Umbilical cord (tissue), 2 donors: ENCODE measurements at places on chromosomes 5 and 9.

- DNase-seq: no peak
Measured at GRCh38 chr9:14238079-14238478, 75.9 kb downstream of the NFIB start.

DNA sequence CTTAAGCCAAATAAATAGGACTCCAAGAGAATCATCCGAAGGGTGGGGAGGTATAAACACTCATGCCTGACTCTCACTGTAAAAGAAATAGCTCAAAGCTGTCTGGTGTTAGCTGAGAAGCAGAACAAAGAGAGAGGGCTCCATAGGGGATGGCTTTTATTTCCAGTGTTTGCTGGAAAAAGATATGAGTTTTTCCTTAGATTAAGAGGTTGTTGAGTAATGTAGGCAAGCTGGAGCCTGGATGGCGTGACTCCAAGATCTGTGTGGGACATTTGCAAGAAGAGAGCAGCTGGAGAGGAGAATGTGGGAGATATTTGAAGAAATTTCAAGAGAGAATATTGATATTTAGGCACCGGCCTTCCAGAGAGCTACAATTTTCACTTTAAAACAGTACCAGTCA, 793.7 kb upstream of the RGMB start:
- peak; percentile 9 for DNase-seq

GRCh38 chr5:73378070-73378469, 70.5 kb downstream of the FOXD1 start:
- no peak for DNase-seq

DNA sequence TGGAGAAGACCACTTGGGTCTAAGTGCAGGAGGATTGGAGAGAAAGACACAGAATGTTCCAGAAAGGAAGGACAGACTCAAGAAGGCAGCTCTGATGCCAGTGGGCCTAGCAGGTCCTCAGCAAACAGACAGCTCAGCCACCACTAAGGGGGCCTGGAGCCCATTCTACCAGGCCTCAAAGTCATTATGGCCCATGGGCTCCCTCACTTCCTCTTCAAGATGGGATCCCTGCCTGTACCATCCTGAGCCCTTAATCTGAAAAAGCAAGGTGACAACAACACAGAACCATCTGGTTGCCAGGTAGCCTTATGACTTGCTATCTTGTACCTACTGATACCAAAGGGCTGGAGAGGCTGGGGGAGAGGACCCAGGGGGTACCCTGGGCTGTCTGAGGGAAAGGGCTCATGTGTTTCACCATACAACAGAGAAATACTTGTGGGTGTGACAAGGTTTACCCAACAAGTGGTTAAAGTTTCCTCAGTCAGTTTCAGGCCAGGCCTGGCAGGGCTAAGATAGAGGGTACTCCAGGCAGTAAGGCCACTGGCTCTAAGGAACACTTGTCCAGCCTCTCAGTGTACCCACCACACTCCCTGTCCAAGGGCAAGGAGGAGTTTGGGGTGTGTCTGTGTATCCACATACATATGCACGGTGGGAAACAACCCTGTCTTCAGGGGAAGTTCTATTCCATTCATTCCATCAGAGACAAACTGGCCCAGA, 30.7 kb downstream of the TCF7 start:
- DNase-seq: no peak

GRCh38 chr9:34612788-34613390, 992 bp upstream of the RPP25L start:
- peak; percentile 84 for DNase-seq

DNA sequence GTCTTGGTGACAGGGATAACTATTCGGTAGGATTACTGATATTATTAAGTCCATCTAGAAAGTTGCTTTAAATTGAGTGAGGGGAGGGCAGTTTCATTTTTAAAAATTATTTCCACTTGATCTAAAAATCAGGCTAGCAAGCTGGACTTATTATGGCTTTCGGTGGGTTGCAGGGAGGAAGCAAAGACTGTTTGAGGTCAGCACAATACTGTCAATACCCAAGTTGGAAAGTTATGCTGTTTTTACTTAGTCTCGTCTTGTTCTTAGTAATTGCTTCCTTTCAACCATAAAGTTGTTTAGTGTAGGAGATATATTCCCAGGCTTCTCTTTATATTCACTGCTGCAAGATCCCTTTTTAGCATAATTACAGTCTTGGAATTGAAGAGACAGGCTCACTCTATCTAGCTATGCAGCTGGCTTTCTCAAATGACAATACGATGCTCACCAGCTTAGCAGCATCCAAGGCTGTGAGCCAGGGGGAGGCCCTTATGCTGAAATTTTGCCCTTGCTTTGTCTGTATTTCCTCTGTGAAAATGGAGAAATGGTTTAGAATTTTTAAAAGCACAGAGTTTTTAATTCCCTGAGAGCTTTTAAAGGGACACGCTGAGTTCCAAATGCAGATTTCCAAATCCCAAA, 68.2 kb upstream of the APC start:
- DNase-seq: no peak

- no peak for DNase-seq
Measured at GRCh38 chr5:110785356-110785755, 46.5 kb downstream of the SLC25A46 start.

- DNase-seq: no peak
Measured at GRCh38 chr5:92945605-92946097, 635.4 kb downstream of the NR2F1-AS1 start.

DNA sequence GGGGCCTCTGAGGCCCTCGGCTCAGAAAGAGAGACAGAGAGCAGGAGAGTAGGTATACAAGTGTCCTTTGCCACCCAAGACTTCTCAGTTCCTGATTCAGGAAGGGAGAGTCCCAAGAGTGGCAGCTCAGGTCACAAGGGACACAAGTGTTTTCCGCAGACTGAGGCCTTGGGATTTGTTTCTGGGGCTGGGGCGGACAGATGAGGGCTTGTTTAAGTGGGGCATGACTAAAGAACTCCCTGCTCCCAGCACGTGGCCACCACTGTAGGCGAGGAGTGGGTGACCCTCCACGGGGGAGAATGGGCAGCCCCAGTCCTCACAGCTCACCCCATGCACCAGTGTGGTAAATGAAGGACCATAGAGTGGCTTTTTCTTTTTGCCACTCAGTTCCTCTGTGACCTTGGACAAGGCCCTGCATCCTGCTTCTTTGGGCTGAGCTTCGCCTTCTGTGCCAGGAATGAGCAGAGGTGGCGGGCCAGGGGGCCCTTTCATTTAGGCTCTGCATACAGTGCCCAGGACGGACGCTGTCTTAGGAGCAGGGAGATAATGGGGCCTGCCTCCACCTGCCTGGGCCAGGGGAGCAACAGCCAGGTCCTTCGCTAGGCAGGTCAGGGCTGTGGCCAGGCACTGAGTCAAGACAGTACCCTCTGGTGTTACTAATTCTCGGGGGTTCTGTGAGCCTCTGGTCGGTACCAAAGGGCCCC, 50.8 kb downstream of the AMBP start:
- no peak for DNase-seq

GRCh38 chr9:108469654-108470053, 386.1 kb downstream of the ACTL7B start:
- DNase-seq: no peak

GRCh38 chr5:155064580-155064979, 51.0 kb downstream of the KIF4B start:
- no peak for DNase-seq

- no peak for DNase-seq
Measured at GRCh38 chr5:67792891-67793290, 422.7 kb upstream of the PIK3R1 start.

DNA sequence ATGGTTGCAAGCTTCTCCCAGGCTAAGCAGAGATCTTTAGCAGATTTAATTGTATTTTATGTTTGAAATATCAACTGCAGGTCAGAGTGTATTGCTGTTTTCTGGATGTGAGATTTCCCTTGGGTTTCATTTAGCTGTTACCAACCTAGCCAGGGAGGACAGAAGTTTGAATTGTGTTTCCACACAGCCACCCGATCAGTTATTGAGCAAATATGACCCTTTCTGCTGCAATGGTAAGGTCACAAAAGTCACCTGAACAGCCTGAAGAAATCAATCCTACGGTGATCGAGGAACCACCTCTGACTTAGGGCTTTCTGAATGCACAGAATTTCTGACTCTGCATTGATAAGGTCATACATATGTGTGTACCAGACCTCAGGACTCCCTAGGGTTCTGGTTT, 419.9 kb downstream of the MAN2A1 start:
- DNase-seq: no peak

- no peak for DNase-seq
Measured at GRCh38 chr9:19757745-19758144, 31.1 kb downstream of the SLC24A2 start.

DNA sequence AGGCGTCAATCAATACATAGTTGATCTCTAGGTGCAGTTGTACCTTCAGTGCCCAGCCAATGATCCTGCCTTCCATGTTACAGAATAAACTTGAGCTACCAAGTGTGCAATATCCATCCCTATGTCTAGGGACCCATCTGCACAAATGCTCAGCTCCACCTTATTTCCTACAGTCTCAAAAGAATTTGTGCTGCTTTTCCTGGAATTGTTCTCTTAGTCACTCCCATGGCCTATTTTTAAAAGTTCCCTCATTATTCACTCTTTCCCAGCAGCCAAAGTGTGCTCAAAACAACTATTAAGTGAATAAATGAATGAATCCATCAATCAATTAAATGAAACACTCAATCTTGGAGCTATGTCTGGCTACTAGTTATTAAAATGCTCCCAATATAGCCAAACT, 14.7 kb downstream of the LIX1 start:
- DNase-seq: no peak

DNA sequence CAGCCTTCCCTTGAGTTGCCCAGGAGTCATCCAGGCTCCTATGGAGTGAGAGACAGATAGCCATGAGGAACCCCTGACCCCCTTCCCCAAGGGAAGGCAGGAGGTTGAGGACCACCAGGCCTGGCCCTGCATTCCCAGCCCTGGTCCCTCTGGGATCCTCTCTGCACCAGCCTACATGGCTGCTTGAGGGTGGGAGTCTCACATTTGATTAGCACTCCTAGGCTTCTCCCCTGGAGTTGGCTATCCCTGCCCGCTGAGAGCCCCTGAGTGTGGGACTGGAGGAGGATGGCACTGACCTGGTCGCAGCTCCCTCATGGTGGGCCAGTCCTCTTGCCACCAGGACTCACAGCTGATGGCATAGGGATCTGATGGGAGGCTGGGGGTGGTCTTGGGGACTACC, 46.7 kb downstream of the SAR1B start:
- DNase-seq: no peak

GRCh38 chr5:142957528-142957927, 187.4 kb downstream of the ARHGAP26 start:
- peak; percentile 53 for DNase-seq

- DNase-seq: no peak
Measured at GRCh38 chr5:83837265-83837907, 116.7 kb upstream of the HAPLN1 start.

GRCh38 chr5:149054416-149054815, 8.4 kb downstream of the SH3TC2 start:
- no peak for DNase-seq

DNA sequence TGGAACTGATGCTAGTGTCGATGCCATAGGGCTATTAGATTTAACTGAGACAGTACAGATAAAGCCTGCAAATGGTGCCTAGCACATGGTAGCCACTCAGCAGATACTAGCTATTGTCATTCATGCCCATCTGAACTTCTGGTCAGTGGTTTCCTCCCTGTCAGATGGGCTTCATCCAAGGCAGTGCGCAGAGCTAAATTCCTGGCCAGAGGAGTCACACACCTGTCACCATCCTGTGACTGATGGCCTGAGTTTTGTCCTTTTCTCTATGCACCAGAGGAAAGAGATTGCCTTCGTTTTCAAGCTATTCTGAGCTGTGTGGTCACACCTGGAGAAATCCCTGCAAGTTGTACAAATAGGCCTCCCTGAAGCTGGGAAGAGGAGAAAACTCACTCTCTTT, 34.7 kb downstream of the MSX2 start:
- no peak for DNase-seq

DNA sequence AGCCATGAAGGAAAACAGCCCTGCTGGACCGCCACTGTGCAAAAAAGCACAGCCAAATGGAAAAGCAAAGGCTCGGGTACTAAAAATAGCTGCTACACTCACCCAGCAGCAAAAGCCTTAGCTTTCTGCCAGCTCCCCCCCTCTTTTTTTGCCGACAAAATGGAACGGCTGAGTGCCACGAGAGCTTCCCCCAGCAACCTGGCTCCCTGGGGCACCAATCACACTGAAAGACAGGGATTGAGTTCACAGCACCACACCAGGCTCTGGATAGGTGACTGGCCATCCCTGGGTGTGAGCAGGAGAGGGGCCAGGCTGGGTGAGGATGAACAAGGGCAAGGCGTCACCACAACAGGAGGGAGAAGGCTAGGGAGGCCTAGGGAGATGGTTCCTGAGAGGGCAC, 66.7 kb downstream of the SIL1 start:
- DNase-seq: peak; percentile 89

DNA sequence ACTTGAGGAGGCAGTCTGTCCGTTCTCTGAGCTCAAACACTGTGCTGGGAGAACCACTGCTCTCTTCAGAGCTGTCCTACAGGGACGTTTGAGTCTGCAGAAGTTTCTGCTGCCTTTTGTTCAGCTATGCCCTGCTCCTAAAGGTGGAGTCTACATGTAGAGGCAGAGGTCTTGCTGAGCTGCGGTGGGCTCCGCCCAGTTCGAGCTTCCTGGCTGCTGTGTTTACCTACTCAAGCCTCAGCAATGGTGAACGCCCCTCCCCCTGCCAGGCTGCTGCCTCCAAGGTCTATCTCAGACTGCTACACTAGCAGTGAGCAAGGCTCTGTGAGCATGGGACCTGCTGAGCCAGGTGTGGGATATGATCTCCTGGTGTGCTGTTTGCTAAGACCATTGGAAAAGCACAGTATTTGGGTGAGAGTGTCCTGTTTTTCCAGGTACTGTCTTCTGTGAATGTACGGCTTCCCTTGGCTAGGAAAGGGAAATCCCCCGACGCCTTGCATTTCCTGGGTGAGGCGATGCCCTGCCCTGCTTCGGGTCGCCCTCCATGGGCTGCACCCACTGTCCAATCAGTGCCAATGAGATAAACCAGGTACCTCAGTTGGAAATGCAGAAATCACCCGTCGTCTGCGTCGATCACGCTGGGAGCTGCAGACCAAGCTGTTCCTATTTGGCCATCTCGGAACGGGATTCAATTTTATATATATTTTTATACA, 58.5 kb downstream of the CNTRL start:
- no peak for DNase-seq

DNA sequence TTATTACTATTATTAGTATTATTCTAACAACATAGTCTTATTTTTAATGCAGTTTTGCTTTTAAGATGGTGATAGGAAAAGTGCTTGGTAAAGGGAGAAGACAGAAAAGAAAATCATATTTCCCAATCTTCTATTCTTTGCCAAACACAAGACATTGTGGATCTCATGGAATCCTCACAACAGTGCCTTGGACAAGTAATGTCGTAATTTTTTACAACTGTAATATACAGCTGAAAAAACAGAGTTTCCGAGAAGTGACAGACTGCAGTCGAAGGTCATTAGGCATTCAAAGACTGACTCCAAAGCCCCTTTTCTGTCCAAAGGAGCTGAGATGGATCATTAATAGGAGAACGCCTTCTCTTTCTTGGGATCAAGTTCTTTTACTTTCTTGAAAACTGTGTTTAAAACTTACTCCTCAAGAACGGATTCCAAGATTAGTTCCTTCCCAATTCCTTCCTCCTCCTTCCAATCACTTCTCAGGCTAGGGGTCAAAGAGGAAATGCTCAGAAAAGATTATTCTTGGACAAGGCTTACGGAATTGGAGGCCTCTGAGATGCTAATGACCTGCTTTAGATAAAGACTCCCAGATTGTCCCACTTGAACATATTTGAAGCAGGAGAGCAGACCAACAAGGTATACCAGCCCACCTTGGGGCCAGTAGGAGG, 24.3 kb upstream of the TRIM32 start:
- no peak for DNase-seq

GRCh38 chr5:28324174-28324573, 1285.8 kb upstream of the CDH9 start:
- DNase-seq: no peak

GRCh38 chr9:37382161-37382981, 40.1 kb upstream of the GRHPR start:
- no peak for DNase-seq
